ENCODE measurements at places on chromosomes 11 and 22.

DNA sequence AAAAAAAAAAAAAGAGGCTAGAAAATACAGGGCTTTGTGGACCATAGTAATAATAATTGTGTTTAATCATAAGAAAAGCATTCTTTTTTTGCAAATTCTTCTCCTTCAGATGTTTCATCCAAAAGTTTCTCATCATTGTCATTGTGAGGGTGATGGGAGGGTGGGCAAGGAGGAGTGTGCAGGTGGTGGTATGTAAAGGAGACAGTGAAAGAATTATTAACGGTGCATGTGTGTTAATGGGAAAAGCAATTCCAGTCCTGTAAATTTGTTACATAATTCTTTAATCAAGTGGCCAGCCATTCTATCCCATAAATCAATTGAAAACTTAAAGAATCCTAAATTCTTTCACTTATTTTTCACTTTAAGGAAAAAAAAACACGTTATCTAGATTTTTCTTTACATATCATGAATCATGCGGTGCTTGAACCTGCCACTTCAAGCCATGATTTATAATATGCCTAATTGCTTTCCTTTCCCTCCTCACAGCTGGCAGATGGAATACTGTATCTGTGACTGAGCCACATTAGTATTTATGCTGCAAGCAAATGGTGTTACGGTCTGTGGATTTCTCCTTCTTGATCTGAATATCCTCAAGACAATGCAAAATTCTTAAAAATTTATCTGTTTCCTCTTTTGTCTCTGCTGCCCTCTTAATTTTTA, 318.5 kb downstream of the JRKL start:
- no peak for DNase-seq

- no peak for DNase-seq
Measured at GRCh38 chr22:26842103-26842502, 184.7 kb downstream of the MIAT start.

DNA sequence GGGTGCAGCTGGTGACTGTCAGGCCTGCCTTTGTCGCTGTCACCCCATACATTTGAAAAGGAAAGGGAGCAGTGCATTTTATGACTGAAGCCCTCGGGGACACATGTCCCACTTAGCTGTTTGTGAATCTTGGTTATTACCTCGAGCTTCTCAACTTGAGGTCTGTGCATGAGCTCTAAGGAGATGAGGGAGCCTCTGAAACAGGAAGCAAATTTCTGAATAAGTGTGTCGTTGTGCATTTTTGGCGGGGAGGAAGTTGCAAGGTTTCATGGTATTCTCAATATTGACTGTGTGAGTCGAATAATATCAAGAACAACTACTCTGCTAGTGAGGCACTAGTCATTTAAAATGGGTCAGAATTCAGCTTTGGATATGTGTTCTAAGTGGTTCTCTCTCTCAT, 149.7 kb upstream of the PLET1 start:
- no peak for DNase-seq

DNA sequence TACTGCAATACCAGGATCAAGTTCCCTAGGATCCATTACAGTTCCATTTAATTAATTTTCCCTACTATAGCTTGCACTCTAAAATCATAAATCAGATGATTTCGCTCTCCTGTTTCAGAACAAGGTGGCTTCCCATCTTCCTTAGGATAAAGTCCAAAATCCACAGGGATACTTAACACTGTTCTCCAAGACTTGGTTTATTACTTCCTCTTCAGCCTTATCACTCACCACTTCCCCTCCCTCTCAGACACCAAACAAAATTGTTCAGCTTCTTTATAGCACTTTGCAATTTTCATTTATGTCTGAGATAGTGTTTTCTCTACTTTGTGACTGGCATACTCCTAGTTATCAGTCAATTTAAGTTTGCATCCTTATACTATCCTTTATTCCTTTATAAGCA, 124.6 kb downstream of the GRIA4 start:
- no peak for DNase-seq

DNA sequence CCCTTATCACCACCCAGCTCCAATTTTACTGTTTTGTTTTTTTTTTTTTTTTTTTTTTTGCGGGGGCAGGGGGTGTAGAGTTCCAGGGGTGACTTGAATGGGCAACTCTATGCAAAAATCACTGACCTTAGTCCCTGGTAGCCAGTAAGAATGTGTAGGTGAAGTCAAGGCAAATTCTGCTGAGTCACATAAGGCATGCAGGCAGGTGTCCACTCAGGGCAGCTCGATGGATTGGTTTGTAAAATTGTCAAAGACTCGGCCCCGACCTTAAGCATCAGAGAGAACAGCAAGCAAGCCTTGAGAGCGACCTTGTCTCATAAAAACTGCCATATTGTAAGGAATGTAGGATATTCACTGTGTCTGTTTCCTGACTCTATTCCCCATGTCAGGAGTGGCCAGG, 151.3 kb upstream of the SEZ6L start:
- DNase-seq = no peak

DNA sequence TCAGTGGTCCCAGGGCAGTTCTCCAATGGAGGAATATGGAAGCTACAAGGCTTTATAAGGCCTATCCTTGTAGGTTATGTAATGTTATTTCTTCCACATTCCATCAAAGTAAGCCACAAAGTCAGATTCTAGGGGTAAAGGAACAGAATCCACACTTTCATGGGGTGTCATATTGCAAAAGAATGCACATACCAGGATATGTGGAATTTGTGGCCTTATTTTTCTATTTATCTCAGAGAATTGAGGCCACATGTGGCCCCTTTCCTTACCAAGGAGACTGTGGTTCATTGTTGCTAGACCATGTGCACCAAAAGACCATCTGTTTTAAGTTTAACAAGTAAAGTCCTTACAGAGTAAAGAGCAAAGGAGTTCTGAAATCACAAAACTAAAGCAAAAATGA, 12.9 kb downstream of the LRRC4C start:
- DNase-seq = no peak

GRCh38 chr11:43119275-43119970, 192.4 kb upstream of the API5 start:
- no peak for DNase-seq

DNA sequence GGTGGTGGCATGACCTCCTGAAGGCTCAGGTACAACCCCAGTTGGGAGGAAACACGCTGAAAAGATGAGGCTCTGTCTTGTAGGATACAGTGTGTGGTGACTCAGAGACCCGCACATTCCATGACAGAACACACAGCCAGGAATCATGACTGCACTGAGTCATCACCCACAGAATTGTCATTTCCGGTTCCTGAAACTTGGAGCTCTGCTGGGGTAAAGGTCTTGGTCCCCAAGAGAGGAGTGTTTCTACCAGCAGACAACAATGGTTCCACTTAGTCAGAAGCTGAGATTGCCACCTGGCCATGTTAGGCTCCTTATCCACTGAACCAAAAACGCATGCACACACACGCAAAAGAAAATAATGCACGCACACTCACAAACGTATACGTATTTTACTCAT, 31.5 kb upstream of the CYB5R3 start:
- DNase-seq = no peak

- DNase-seq = no peak
Measured at GRCh38 chr11:93392867-93393266, 62.3 kb downstream of the DEUP1 start.

GRCh38 chr11:131099013-131099412, 182.7 kb upstream of the SNX19 start:
- no peak for DNase-seq

GRCh38 chr11:112881461-112881860, 79.8 kb upstream of the NCAM1 start:
- DNase-seq = no peak

DNA sequence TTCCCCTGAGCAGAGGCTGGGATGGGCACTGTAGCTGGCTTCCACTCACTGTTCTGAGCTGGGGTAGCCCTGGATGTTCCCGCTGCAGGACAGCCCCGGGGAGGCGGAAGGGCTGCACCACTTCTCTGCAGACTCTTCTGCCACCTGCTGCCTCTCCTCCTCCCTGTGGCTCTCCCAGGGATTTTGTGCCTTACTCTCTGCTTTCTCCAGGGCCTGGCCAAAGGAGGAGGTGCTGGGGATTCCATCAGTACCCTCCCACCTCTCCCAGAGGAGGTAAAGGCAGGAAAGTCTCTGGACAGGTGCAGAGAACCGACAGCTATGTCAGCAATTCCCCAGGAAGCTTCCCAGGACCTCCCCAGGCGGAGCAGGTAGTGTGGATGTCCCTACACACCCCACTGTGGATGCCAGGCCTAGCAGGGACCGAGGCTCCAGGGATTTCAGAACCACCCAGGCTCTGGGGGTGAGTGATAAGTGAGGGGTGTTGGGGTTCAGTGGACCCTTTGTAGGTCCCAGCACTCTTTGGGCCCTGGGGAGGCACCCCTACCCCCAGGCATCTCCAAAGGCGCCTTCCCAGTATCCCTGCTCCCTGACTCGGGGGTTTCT, 11.3 kb downstream of the DUSP8 start:
- DNase-seq = no peak

GRCh38 chr22:47168441-47168840, 406.0 kb downstream of the TBC1D22A start:
- no peak for DNase-seq

GRCh38 chr11:119335091-119335654, 846 bp downstream of the RNF26 start:
- DNase-seq = no peak

GRCh38 chr11:70720281-70720680, 322.0 kb downstream of the CTTN start:
- no peak for DNase-seq

- DNase-seq = no peak
Measured at GRCh38 chr11:15941206-15941770, 415.1 kb downstream of the SOX6 start.

- DNase-seq = no peak
Measured at GRCh38 chr11:67250059-67251043, 15.9 kb upstream of the GRK2 start.
